ENCODE measurements at places on chromosomes 6 and 20.
A peak's percentile ranks its signal among the peaks of the same experiment; 100 is the strongest.

DNA sequence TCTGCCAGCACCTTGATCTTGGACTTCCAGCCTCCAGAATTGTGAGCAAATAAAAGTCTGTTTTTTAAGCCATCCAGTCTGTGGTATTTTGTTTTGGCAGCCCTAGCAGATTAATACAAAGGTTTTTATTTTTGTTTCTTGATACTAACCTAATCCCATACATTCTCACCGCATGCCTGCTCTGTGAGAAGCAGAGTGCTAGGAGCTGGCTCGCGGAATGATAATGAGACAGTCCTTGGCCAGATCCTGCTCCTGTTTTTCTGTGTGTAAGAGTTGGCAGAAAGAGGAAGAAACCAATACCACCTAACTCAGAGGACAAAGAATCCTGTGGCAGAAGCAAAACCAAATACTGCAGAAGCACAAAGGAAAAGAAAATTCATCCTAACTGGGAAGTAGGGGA is 82.6 kb downstream of the KIF16B start:
- no peak for DNase-seq
- no peaks in the 10 kb centered on the region for H3K27me3 ChIP-seq
- H3K27ac ChIP-seq: no peak overlapping the region

- H3K27me3 ChIP-seq: no peaks in the 10 kb centered on the region
- peak; percentile 24 for DNase-seq
- H3K36me3 ChIP-seq: no peaks in the 10 kb centered on the region
- H3K4me3 ChIP-seq: no peak overlapping the region
- H3K27ac ChIP-seq: no peak overlapping the region
Measured at GRCh38 chr6:125114248-125114858, 39.2 kb upstream of the TPD52L1 start.

GRCh38 chr6:55286824-55287223 is 40.4 kb upstream of the GFRAL start:
- H3K27ac ChIP-seq: no peak overlapping the region
- no peaks in the 10 kb centered on the region for H3K4me1 ChIP-seq
- no peak overlapping the region for H3K4me3 ChIP-seq
- no peaks in the 10 kb centered on the region for H3K27me3 ChIP-seq

DNA sequence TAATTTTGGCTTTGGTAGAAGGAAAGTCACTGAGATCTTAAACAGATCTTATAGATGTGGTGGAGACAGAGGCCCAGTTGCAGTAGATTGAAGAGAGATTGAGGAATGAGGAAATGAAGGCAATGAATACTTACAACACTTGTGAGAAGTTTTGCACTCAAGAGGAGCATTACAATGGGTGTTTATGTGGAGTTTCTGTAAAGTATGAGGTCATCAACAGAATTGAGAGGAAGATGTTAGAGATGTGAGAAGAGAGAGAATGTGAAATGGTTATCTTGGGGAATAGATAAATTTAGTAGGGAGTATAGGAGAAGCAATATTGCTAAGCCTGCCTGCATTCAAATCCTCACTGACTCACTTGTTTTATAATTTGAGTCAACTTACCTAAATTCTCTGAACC is 83.4 kb downstream of the GFRAL start:
- no peak overlapping the region for H3K4me3 ChIP-seq
- no peak overlapping the region for H3K27ac ChIP-seq
- no peaks in the 10 kb centered on the region for H3K36me3 ChIP-seq
- DNase-seq: no peak
- H3K4me1 ChIP-seq: no peaks in the 10 kb centered on the region
- no peaks in the 10 kb centered on the region for H3K27me3 ChIP-seq

GRCh38 chr6:33290459-33290858 is 1.1 kb downstream of the PFDN6 start:
- H3K27ac ChIP-seq: no peak overlapping the region
- peaks cover 6% of the 10 kb centered on the region for H3K4me1 ChIP-seq
- no peaks in the 10 kb centered on the region for H3K27me3 ChIP-seq
- no peak for DNase-seq
- no peaks in the 10 kb centered on the region for H3K36me3 ChIP-seq
- H3K4me3 ChIP-seq: peak overlapping the region; percentile 88

DNA sequence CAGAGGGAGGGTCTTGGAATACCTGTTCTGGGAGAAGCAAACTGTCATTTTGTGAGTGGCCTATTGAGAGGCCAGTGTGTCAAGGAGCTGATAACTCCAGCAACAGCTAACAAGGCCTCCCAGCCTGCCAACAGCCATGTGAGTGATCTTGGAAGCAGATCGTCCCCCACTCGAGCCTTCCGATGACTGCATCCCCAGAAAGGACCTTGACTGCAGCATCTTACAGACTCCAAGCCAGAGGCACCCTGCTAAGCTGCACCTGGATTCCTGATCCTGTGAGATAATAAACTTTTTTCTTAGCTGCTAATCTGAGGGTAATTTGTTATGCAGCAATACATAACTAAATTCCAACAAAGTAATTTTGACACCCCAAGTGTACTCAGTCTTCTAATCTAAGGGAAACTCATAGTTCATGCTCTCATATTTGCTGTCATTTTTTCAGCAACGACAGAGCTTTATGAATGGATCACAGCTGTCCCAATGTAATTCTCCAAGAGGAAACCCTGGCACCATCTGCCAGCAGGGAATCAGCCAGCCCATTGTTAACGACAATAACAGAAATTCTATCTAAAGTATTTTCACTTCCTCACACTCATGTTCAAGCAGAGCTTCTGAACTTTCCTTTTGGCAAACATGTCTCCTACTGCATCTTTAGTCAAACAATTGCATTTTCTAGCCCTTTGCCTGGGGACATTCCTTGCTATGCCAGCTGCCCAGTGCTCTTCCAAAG is 470.2 kb upstream of the BTBD3 start:
- no peak overlapping the region for H3K27ac ChIP-seq
- no peak for DNase-seq
- no peaks in the 10 kb centered on the region for H3K36me3 ChIP-seq
- H3K4me1 ChIP-seq: peaks cover 2% of the 10 kb centered on the region

GRCh38 chr20:19991308-19991707 is 25.9 kb upstream of the NAA20 start:
- H3K27me3 ChIP-seq: no peaks in the 10 kb centered on the region
- H3K27ac ChIP-seq: no peak overlapping the region
- H3K4me3 ChIP-seq: no peak overlapping the region
- peaks cover 7% of the 10 kb centered on the region for H3K4me1 ChIP-seq

- peaks cover 2% of the 10 kb centered on the region for H3K4me1 ChIP-seq
- DNase-seq: no peak
- H3K27me3 ChIP-seq: no peaks in the 10 kb centered on the region
- no peak overlapping the region for H3K4me3 ChIP-seq
- no peaks in the 10 kb centered on the region for H3K36me3 ChIP-seq
- H3K27ac ChIP-seq: no peak overlapping the region
Measured at GRCh38 chr20:16440686-16441085, 132.6 kb downstream of the KIF16B start.

GRCh38 chr6:108820006-108820405 is 28.2 kb upstream of the ARMC2 start:
- H3K4me3 ChIP-seq: no peak overlapping the region
- H3K27me3 ChIP-seq: no peaks in the 10 kb centered on the region
- H3K36me3 ChIP-seq: no peaks in the 10 kb centered on the region
- peaks cover 4% of the 10 kb centered on the region for H3K4me1 ChIP-seq

DNA sequence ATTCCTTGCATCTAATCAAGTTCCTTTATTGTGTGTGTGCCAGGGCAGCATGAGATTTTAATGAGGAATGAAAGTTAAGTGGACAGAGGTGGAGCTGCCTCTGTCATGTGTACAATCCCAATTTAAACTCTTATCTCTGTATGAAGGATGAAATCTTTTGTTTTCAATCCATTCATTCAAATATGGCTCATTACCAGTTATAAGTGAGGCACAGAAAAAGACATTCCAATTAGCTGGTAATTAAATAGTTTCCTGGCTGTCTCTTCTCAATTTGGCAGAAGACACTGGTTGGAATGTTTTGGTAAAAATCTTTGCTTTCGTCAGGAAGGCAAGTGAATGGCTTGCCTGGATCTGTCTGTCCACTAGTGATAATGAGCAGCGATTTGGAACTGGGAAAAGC is 46.4 kb downstream of the CLVS2 start:
- H3K27me3 ChIP-seq: no peaks in the 10 kb centered on the region
- no peaks in the 10 kb centered on the region for H3K36me3 ChIP-seq
- no peak for DNase-seq
- no peaks in the 10 kb centered on the region for H3K4me1 ChIP-seq
- H3K27ac ChIP-seq: no peak overlapping the region

GRCh38 chr6:30907758-30908591 is at the start of gene GTF2H4:
TSS of gene GTF2H4 (plus strand) at chr6:30908207.
- H3K36me3 ChIP-seq: no peaks in the 10 kb centered on the region
- H3K4me1 ChIP-seq: peaks cover 5% of the 10 kb centered on the region
- H3K4me3 ChIP-seq: peak within 1 kb of the TSS; percentile 86
- no peaks in the 10 kb centered on the region for H3K27me3 ChIP-seq
- peak; percentile 96 for DNase-seq

- H3K4me3 ChIP-seq: no peak overlapping the region
- no peaks in the 10 kb centered on the region for H3K27me3 ChIP-seq
- H3K36me3 ChIP-seq: no peaks in the 10 kb centered on the region
Measured at GRCh38 chr20:49344975-49345374, 67.1 kb upstream of the ZNFX1 start.

DNA sequence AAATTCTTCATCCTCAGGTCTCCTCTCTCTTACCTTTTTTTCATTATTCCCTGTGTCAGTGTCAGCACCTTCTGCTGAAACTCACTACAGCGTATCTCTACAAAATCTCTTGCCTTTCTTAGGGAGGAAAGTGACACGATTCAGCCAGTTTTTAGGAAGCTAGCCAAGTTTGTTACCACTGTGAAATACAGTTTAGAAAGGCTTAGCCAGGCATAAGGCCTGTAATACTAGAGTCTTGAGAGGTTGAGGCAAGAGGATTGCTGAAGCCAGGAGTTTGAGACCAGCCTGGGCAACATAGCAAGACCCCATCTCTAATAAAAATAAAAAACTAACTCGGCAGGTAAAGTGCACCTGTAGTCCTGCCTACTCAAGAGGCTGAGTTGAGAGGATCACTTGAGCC is 16.7 kb downstream of the TAB2 start:
- DNase-seq: no peak
- H3K27me3 ChIP-seq: no peaks in the 10 kb centered on the region
- no peak overlapping the region for H3K4me3 ChIP-seq
- peaks cover 7% of the 10 kb centered on the region for H3K4me1 ChIP-seq

DNA sequence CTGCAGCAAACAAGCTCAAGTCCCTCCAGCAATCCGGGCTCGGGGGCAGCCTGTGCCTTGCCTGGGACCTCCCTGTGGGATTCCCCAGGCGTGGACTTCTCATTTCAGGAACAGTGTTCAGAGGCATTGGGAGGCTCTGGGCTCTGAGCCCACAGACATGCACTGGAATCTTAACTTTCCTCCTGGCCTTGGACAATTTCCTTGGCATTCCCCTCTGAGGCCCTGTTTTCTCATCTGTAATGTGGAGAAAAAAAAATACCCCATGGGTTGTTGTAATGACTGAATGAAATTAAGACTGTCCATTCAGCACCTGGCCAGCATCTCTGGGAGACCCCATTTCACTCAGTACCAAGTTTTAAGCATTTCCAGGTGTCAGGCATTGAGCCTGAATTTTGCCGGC is 17.6 kb downstream of the BPIFB4 start:
- H3K36me3 ChIP-seq: no peaks in the 10 kb centered on the region
- H3K4me1 ChIP-seq: no peaks in the 10 kb centered on the region
- DNase-seq: no peak
- no peak overlapping the region for H3K4me3 ChIP-seq
- no peaks in the 10 kb centered on the region for H3K27me3 ChIP-seq

GRCh38 chr6:34181908-34182307 is 36.0 kb upstream of the GRM4 start:
- no peak overlapping the region for H3K4me3 ChIP-seq
- H3K4me1 ChIP-seq: no peaks in the 10 kb centered on the region
- no peaks in the 10 kb centered on the region for H3K27me3 ChIP-seq
- H3K36me3 ChIP-seq: no peaks in the 10 kb centered on the region
- H3K27ac ChIP-seq: no peak overlapping the region

DNA sequence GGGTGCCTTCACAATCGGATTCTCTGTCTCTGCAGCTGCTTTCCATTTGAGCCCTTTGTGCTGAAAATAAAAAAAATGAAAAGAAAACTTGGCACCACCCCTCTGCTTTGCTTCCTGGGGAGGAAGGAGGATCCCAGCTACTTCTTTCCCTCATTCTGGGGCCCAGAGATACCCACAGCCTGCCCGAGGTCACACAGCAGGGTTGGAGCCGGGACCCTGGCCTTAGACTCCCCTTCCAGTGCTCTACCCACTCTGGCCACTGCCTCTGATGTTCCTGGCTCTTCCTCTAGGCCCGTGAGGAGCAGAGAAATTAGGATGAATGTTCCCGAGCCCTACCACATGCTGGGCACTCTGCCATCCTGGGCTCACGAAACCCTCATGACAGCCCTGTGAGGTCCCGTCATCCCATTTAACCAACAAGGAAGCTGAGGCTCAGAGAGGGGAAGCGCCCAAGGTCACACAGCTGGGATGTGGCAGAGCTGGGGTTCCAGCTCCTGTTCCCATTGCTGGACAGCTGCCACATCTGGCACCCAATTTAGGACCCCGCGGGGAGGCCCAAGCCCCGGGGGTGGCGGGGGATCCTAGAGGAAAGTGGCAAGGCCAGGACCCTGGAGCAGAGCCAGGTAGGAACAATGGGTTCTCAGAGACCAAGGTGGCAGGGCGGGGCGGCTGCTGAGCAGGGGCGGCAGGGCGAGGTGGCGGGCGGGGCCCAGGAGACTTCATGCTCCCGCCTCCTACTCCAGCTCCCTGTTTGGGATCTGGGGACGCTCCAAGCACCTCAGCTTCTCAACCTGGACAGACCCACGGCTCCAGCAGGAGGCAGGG is 76.6 kb downstream of the CEBPB start:
- H3K36me3 ChIP-seq: no peaks in the 10 kb centered on the region
- H3K27me3 ChIP-seq: no peaks in the 10 kb centered on the region
- no peak overlapping the region for H3K27ac ChIP-seq
- no peak for DNase-seq
- H3K4me3 ChIP-seq: no peak overlapping the region

All from ovary (tissue), 10 donors.